ENCODE measurements at places on chromosomes 4 and X.

GRCh38 chrX:17036171-17036961 lies 89.9 kb downstream of the REPS2 start:
- DNase-seq, result no peak

GRCh38 chrX:107871136-107871535 lies 45.5 kb downstream of the MID2 start:
- DNase-seq, result no peak

- no peak for DNase-seq
These were observed 62.4 kb downstream of the TRMT44 start for GRCh38 chr4:8502836-8503585.

DNA sequence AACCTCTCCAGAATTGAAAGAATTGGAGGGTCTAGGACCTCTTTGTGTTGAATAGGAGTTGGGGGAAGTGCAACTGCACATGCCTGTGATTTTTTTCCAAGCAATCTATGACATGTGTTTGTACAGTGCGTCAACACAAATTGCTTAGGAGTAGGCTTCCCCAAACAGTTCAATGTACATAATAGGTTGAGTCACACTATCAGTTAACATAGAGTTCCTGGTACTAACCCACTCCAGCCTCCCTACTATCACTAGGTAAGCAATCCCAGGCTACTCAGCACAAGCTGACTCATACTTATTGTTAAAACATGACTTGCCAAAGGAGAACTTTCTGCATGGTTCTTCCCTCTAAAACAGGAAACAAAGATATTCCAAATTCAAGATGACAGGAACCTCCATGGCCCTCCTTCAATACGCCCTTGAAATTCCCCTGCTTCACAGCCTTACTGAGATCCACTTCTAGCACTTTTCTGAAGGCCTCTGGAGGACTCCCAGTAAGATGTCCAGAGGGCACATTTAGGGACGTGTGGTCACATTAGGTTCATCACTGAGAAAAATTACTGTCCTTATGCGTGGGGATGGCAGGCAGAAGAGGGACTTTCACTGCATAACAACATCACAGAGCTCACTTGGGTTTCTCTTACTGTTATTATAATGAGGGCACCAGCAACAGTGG lies 8.4 kb upstream of the VSIG1 start:
- DNase-seq, result no peak

- no peak for DNase-seq
These were observed 353.3 kb upstream of the MAGEB16 start for GRCh38 chrX:35444671-35445355.

- peak; percentile 35 for DNase-seq
These were observed 426 bp downstream of the SLBP start for GRCh38 chr4:1711571-1712215.

DNA sequence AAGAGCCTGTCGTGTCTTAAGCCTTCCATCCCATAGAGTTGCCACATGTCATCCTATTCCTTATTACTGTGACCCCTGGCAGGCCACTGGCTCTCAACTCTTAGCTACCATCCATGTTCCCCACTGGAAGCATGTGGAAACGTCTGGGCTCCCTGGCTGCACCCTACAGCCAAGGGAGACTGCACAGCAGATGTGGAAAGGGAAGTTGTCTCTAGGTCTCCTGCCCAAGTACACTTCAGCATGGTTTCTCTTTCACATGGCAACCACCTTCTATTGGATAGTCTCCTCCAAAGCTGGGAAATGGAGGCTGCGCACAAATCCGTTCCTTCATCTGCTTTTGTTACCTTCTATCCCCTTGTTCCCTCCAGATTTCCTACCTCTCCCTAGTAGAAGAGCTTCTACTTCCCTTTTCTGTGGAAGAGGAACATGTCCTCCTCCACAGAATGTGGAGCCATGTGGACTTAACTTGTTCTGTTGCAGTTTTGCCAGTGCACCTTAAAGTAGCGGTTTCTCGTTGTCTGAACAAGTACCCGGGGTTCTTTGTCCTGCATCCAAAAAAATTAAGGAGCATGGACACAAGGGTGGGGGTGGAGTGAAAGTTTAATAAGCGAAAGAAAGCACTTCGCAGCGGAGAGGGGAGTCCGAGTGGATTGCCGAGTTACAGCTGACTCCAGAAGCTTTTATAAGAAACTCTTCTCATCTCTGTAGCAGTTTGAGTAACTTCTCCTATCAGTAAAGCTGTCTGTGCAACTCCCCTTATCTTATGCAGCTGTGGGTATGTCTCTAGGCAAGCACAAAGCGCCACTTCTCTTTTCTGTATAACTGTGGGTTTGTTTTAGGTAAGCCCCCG lies 52.5 kb downstream of the HMGB2 start:
- DNase-seq, result no peak

DNA sequence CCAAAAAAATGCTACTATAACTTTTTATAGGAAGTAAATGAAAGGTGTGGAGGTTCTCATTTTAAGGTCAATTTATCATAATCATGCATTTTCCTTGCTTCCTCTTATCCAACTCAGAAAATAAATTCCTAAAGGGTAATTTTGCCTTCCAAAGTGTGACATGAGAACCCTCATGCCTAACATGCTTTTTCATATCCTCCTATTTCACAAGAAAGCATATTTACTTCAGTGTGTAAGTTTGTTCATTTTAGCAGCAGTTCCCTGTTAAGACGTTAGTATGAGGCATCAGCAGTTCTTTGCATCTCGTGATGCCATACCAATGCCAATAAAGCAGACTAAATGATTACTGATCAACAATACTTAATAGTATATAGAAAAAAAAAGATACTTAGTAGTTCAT lies 18.4 kb downstream of the WDFY3 start:
- no peak for DNase-seq

DNA sequence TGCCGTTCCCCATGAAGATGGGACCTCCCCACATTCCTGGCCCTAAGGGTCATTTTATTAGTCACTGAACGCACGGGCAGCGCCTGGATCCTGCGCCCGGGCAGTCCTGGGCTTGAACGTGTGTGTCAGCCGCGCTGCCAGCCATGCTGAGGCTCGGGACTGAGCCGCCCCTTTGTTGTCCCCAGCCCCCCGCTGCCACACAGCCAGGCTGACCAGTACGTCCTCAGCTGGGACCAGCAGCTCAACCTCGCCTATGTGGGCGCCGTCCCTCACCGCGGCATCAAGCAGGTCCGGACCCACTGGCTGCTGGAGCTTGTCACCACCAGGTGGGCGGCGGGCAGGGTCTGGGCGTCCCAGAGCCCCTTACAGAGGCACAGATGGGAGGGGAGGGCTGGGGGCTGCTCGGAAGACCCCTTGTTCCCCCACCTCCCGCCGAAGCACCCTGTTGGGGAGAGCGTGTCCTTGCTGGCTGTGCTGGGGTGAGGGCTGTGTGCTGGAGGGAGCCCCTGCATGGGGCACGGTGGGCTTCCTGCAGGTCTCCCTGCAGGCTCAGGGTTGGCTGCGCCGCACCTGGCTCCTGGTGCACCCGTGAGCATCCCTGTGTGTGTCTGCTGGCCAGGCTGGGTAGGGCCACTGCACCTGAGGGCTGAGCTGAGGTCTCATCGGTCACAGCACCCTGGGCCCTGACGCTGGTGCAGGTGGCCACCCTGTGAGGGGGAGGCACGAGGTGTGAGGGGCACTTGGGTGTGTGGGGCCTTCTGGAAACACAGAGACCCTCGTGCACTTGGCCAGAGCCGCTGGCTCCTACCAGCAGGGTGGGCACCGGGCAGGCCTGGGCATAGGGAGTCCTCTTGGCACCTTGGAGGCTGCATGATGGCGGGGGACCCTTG lies 1.0 kb downstream of the IDUA start:
- no peak for DNase-seq

DNA sequence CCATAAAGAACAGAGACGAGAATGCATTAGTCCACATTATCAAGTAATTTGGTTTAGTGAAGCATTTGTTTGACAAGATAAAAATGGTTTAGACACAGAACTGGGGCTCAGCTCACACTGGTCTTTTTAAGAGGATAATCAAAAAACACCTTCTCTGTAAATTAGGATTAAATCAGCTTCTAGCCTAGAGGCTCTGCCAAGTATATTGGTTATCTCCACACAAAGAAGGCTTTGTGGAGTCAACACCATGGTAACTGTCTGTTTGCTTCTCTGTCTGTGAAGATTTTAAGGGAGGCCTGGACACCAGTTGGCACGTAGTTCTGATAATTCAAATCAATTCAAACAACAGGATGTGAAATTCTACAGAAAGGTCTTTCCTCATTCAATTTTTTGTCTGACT lies 687.0 kb downstream of the DMD start:
- DNase-seq, result no peak

DNA sequence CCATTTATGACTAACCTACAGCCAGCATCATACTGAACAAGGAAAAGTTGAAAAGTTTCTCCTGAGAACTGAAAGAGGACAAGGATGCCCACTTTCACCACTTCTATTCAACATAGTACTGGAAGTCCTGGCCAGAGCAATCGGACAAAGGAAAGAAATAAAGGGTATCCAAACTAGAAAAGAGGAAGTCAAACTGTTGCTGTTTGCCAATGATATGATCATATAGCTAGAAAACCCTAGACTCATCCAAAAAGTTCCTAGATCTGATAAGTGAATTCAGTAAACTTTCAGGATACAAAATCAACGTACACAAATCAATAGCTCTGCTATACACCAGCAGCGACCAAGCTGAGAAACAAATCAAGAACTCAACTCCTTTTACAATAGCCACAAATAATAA lies 64.5 kb downstream of the CENPC start:
- no peak for DNase-seq

DNA sequence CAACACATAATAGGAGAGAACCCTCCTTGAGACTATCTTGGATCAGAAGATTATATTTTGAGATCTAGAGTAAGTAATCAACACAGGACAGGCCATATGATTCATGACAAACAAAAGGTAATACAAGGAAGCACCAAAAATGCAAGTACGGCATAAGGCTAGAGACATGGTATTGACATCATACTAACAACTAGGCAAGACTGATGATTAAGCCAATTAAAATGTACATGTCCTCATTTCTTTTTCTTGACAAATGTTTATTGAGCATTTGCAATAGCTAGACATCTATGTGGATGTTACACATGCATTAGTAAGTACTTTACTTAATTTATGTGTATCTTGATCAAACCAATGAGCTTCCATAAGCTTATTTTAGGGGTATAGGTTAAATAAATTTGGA lies 695.7 kb upstream of the GALNTL6 start:
- DNase-seq, result no peak

- no peak for DNase-seq
These were observed 56.7 kb downstream of the ANK2 start for GRCh38 chr4:113106108-113106507.

DNA sequence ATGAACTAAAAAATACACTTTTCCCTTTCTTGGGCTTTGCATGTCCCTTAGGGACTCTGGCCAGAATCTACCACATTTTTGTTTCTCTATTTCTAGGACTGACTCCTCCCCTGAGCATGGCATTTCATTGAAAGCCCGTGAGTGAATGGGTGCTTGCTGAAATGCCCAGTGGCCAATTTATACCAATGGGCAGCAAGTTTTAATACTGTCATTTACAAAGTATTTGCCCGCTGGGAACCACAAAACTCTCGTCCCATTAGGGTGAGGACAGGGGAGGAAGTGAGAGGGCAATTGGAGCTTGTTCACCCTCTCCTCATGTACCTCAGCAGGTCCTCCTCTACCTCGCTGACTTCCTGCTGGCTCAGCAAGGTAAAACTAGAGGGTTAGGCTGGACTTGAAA lies 1.1 kb downstream of the SRPX2 start:
- no peak for DNase-seq

DNA sequence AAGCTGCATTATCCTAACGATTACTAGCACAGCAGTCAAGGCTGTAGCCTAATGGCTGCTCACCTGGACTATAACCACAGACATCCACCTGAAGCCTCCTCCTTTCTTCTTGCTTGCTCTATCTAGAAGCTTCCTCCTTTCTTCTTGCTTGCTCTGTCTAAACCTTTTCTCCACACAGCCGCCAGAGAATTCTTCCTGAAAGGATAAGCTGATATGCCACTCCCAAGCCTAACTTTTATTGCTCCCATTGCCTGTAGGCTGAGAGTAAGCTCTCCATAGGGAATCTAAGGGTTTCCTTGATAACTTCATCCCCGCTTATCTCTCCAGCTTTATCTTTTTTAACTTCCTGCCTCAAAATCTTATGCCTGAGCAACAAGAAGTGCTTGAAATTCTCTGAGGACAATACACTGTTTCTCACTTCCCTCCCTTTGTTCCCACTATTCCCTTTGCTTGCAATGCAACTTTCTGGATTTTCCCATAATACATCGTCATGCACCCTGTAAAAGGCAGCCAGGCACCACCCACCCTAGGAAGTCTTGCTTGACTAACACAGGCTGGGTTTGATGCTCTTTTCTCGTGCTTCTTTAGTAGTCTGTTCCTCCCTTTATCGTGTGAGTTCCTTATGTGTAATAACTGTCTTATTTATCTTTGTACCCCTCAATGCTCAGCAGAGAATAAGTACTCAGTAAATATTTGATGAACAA lies 1.4 kb upstream of the LRIT3 start:
- DNase-seq, result no peak

- DNase-seq, result no peak
These were observed 152.7 kb upstream of the AADAT start for GRCh38 chr4:170242471-170242870.

- no peak for DNase-seq
These were observed 116.0 kb upstream of the PUDP start for GRCh38 chrX:7263961-7264360.

DNA sequence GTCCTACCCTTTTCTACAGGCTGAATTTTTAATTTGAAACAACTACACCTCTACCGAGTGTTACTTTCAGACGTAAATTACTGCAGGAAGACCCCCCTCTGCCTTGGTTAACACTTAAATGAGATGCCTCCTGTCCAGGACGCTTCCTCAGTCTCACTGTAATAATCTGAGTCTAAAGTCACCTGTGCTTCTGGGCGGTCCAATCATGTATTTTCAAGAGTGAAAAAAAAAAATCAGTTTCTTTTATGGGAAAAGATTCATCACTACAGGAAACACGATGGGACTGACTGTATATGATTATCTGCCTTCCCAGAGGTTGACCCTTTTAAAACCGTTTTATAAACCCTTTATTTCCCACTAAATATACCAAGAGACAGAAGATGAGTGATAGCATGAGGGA lies 776 bp downstream of the RBM47 start:
- no peak for DNase-seq

- no peak for DNase-seq
These were observed 3.9 kb downstream of the PAGE3 start for GRCh38 chrX:55260806-55261205.

- DNase-seq, result no peak
These were observed 30.2 kb downstream of the TRO start for GRCh38 chrX:54950730-54951375.

- DNase-seq, result no peak
These were observed 40.0 kb downstream of the C4orf51 start for GRCh38 chr4:145719752-145720624.

GRCh38 chrX:95640226-95640625 lies 1044.4 kb upstream of the DIAPH2 start:
- DNase-seq, result no peak

Data from T-helper 1 cell (primary cell).